HuH-7.5 (cell line): ENCODE measurements at places on chromosomes 1 and 21.
A peak's percentile ranks its signal among the peaks of the same experiment; 100 is the strongest.

- DNase-seq, result no peak
Measured at GRCh38 chr1:216785737-216786136, 62.5 kb upstream of the ESRRG start.

GRCh38 chr1:59730759-59731478 lies 83.8 kb upstream of the HOOK1 start:
- no peak for DNase-seq

DNA sequence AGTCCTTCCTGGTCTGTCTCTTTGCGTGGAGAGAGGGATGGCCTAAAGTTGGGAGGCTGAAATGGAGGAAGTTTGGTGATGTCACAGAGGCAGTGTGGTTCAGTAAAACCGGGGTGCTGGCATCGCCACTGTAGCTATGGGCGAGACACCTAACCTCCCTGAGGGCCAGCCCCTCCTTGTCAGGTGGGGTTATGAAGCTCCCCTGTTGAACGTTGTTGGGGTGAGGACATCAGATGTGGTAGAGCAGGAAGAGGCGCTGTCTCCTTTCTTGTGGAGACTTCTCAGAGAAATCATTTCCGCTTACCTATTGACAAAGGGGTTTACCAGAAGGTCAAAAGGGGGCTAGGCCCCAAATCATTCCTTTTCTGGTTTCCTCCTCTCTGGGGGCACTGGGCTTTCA lies 294.7 kb downstream of the SIPA1L2 start:
- no peak for DNase-seq

- DNase-seq, result no peak
Measured at GRCh38 chr1:156281693-156282478, 739 bp downstream of the SMG5 start.

DNA sequence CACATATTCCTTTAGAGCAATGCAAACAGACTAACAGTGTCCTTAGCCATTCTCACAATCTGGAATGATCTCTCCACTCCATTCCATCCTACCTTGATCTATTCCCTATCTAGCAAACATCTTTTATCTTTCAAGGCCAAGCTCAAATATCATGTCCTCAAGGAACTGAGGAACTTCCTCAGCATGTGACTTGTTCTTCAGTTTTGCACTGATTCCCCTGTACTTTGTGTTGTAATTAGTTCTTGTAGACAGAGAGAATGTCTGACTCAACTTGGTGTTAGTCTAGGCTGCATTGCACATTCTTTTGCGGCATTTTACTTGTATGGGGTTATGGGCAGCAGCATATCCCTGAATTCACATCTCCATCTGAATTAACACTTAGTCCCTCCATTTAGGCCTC lies 31.5 kb upstream of the GJA5 start:
- no peak for DNase-seq

GRCh38 chr1:32784817-32785216 lies 32.3 kb downstream of the YARS1 start:
- DNase-seq, result no peak

GRCh38 chr1:177796561-177796960 lies 173.3 kb downstream of the SEC16B start:
- DNase-seq, result no peak

DNA sequence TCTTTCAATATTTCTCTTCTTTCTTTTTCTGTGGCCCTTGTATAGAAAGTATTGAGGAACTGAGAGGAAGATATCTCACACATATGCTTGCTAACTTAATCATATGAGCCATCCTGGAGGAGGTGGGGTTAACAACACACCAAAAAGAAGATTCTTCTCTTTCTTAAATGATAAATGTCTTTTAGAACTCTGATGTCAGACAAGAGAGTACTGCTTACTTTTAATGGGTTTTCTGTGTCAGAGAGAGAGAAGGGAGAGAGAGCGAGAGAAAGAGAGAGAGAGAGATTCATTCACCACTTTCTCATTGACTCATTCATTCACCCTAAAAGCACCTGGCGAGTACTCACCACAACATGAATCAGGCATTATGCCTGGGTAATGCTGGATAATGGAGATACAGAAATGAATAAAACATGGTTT lies 250.3 kb upstream of the SGIP1 start:
- DNase-seq, result no peak

DNA sequence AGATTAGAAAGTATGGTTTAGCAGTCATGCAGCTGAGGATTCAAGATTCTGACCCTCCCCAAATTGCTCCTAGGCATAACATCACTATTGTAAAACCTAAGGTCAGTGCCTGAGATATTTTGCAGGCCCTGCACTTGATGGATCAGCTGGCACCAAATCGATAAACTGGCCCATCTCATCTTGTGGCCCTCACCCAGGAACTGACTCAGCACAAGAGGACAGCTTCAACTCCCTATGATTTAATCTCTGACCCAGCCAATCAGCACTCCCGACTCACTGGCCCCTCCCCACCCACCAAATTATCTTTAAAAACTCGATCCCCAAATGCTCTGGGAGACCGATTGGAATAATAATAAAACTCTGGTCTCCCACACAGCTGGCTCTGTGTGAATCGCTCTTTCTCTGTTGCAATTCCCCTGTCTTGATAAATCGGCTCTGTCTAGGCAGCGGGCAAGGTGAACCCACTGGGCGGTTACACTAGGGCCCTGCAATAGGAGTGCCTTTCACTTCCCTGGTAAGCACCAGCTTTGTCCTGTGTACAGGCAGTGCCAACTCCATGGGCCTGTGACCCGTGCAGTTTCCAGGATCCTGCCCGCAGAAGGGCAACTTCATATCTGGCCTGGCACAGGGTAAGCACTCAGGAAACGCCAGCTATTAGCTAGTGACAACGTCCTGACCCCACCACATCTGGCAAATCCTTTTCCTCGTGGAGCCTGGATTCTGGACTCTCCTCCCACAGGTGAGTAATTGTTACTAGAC lies 28.7 kb upstream of the SLC2A5 start:
- no peak for DNase-seq

- no peak for DNase-seq
Measured at GRCh38 chr1:59985911-59986515, 59.4 kb upstream of the CYP2J2 start.

GRCh38 chr1:183630748-183631147 lies 4.8 kb downstream of the ARPC5 start:
- no peak for DNase-seq

GRCh38 chr21:14602382-14602958 lies 56.4 kb upstream of the SAMSN1 start:
- no peak for DNase-seq

- peak; percentile 51 for DNase-seq
Measured at GRCh38 chr1:76867342-76868130, at the start of gene ST6GALNAC5. TSS of gene ST6GALNAC5 (plus strand) at chr1:76867480.

DNA sequence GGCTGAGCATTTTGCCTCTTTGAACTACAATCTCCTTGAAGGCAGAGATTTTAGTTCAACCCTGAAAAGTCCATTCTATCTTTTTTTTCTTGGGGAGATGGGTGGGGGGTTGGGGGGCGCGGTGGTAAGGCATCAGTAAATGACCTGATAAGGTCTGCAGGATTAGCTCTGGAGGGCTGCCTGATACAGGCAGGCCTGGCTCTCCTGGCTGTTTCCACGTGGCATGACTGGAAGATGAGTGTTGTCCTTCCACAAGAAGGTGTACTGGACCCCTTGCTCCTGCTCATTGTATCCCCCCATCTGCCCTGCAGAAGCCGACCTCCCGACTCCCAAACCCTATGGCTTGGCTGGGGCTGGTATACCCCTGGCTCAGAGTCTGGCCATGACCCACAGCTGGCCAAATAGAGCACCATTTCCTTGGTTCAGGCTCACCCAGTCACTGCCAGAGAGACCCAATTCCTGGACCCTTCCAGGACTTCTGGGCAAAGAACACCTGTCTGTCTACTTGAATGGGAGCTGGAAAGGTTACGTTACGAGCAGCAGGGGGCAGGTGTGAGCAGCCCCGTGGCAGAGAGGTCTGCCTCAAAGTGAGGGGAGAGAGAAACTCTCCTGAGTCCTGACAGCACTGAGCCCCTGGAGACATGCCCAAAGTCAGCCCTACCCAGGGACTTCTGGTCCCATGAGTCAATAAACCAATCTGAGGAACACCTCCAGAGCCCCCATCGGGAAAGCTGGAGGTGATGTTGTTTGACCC lies 17.0 kb downstream of the DHRS3 start:
- DNase-seq, result peak; percentile 62

DNA sequence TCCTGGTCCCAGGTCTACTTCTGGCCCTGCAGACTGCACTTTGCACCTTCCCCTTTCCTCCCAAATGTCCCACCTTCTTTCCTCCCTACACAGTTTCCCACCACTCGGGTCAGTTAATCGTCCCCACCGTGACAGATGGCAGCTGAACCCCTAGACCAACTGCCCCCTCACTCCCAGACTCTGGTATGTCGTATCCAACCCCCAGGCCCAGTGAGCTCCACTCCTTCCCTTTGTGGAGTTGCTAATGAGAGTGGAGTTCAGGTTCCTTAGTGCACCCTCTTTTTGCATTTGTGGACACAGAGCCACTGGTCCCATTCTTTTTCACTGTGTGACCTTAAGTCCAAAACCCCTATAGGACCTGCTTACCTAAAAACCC lies 1.8 kb downstream of the MAN1C1 start:
- no peak for DNase-seq

DNA sequence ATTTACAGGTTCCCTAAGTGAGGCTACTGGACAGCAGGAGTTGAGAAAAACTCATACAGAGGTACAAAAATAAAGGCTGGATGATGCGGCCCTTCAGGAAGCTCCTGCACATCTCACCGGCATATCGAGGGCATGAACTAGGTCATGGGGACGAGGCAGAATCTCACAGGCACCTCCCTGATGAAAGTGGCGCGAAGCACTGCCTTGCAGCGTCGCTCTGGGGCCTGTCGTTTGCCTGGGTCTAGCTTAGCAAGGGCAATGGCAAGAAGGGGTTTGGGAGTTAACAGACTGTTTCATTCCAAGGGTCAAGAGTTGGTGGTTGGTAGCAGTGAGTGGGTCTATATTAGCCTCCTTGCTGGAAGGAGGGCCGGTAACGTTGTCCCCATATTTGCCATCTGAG lies 103.5 kb upstream of the IRF2BP2 start:
- DNase-seq, result no peak

GRCh38 chr1:194830387-194830786 lies 1644.0 kb upstream of the B3GALT2 start:
- DNase-seq, result no peak

DNA sequence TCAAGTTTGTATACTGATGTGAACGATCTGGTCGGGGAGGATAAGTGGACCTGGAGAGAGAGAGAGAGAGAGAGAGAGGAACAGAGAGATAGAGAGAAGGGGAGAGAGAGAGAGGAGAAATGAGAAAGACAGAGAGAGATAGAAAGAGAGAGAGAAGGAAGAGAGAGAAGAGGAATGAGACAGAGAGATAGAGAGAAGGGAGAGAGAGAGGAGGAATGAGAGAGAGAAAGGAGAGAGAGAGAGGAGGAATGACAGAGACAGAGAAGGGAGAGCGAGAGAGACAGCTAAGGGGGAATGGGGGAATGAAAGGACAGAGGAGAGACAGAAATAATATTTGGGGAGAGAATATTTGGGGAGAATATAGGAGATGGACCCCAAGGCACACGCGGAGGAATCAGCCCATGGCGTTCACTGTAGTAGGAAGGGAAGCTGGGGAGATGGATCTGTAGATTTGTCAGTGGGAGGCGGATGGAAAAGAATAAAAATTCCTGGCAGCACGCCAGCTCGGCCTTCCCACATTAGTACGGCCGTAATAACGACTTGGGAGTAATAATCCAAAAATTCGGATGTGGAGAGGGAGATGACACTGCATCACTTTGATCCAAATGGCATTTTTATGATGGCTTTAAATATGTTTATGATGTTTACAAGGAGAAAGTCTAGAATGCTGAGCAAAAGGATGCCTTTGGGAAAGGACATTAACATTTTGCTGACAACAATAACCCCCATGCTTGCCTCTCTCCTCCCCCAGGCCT lies 159.8 kb upstream of the KCNJ6 start:
- DNase-seq, result no peak

- no peak for DNase-seq
Measured at GRCh38 chr1:24960071-24960801, 30.2 kb upstream of the RUNX3 start.

- DNase-seq, result no peak
Measured at GRCh38 chr21:45957551-45957950, 24.0 kb upstream of the COL6A1 start.

GRCh38 chr21:45859762-45860357 lies 121.7 kb upstream of the COL6A1 start:
- no peak for DNase-seq

DNA sequence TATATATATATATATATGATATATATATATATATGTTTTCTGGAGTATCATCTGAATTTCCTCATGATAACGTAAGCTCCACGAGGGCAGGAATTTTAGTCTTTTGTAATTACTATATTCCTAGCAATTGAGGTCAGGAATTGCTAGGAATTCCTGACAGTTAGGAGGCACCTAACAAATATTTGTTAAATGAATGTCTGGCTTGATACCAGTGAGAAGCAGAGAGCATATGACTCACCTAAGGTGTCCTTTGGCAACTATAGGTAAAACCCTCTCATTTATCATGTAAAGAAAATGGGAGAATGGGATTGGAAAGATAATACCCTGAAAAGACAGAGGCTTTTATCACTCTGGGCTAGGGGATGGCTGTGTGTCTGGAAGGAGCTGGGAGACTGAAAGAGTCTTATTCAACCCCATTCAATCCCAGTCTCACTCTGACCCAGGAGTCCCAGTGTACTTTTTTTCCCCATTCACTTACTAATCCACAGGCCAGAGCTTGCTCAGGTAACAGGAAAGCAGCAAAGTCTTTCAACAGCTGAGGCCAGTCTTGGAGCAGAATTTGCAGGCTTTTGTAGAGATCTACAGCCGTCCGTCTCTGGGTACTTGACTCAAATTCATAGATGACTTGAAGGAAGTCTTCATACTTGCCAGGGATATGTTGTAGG lies 71.2 kb downstream of the DAP3 start:
- no peak for DNase-seq

DNA sequence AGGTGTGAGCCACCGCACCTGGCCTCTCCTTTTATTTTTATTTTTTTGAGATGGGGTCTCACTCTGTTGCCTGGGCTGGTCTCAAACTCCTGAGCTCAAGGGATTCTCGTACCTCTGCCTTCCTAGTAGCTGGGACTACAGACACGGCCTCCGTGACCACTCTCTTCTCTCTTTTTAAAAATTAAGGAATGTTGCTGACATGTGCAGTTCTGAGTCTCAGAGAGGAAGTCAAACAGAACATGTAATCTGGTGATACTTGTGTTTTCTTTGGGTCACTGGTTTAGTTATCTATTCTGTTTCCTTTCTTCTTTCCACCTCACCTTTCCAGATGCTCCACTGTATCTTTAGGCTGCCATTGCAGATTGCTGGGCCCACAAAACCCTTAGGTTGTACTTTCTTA lies 2.7 kb downstream of the WDTC1 start:
- no peak for DNase-seq

DNA sequence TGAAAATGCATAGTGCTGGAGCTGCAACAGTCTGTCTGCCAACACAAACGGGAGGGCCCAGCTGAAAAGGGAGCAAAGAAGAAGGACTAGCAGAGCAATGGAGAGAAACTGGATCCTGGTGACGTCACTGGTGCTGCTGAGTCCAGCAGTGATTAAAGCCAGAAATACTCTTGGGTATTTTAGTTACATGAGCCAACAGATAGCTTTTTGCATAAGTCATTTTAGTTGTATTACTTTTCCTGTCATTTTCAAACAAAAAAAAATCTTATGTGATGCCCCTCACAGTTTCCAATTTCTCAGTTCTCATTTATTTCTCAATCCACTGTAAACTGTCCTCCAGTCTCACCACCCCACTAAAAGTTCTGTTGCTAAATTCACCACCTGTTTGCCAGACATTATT lies 38.7 kb upstream of the NEK7 start:
- DNase-seq, result no peak

- no peak for DNase-seq
Measured at GRCh38 chr21:46304955-46305354, 18.7 kb downstream of the C21orf58 start.
